ENCODE measurements at places on chromosomes 5 and 9.

DNA sequence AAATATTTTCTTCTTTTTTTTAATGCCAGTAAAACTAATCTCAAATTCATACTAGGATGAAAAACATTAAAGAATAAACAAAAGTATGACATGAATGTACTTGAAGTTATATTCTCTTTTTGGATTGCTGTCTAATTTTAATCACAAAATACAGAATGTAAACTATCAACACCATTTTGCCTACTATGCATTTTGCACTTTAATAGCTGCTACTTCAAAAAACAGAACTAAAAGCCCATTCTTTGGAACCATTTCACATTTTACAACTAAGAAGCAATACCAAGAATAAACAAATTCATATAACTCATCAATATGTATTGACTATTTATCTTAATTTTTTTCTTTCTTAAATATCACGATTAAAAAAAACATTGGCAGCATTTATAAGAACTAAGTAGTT lies 58.1 kb downstream of the ADAMTS6 start:
- DNase-seq: no peak

DNA sequence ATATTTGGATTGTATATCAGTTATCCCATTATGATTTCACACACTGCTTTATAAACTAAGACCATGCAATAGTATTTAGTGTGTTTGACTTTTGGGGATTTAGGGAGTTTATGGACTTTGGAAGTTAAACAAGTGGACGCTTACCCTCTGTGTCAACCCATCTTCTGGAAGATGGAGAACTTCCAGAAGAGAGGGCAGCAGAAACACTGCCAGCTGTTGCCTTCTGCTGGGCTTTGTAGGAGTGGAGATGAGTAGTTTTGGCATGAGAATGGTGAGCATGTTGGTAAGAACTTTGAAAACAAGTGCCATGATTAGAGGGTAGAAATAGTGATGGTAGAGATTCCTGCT lies 2.2 kb downstream of the DNAJC25 start:
- no peak for DNase-seq

GRCh38 chr5:127820910-127821553 lies 117.8 kb downstream of the CCDC192 start:
- no peak for DNase-seq

- DNase-seq: no peak
These were observed 15.3 kb upstream of the SAP30L start for GRCh38 chr5:154430466-154430865.

DNA sequence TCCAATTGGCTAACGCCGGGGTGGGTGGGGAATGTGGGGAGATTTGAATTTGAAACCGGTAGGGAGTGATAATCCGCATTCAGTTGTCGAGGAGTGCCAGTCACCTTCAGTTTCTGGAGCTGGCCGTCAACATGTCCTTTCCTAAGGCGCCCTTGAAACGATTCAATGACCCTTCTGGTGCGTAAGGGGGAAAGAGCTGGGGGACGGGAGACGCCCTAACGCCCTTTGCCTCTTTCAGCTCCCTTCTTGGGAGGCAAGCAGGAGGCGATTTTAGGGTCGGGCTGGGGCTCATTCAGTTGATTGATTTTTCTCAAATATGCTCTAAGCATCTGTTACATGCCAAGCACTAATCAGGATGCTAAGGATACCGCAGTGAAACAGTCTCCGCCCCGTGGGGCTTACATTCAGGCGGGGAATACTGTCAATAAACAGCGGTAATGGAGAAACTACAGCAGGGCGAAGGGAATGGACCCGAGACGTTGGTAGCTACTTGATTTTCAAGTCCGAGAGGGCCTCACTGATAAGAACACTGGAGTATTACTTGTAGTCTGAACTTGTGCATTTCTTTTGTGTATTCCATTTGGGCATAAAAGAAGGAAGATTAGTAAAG lies at the start of gene HMMR:
Gene HMMR, plus strand, starts transcription at position 71 of the 610 bp plus-strand sequence. Its CDS starts 61 bp downstream, at position 132.
- DNase-seq: no peak

Measured in neural crest cell (in vitro differentiated cells).